ENCODE measurements at places on chromosomes 4 and X.

- no peak overlapping the region for H3K27ac ChIP-seq
- no peaks in the 10 kb centered on the region for H3K36me3 ChIP-seq
- H3K4me3 ChIP-seq = no peak overlapping the region
- H3K27me3 ChIP-seq = no peaks in the 10 kb centered on the region
Observed at GRCh38 chr4:100926039-100926717, 408.4 kb upstream of the EMCN start.

- DNase-seq = no peak
- no peaks in the 10 kb centered on the region for H3K36me3 ChIP-seq
- H3K4me3 ChIP-seq = no peak overlapping the region
- H3K4me1 ChIP-seq = no peaks in the 10 kb centered on the region
- no peaks in the 10 kb centered on the region for H3K27me3 ChIP-seq
- no peak overlapping the region for H3K27ac ChIP-seq
Observed at GRCh38 chrX:33086886-33087285, 124.5 kb downstream of the DMD start.

DNA sequence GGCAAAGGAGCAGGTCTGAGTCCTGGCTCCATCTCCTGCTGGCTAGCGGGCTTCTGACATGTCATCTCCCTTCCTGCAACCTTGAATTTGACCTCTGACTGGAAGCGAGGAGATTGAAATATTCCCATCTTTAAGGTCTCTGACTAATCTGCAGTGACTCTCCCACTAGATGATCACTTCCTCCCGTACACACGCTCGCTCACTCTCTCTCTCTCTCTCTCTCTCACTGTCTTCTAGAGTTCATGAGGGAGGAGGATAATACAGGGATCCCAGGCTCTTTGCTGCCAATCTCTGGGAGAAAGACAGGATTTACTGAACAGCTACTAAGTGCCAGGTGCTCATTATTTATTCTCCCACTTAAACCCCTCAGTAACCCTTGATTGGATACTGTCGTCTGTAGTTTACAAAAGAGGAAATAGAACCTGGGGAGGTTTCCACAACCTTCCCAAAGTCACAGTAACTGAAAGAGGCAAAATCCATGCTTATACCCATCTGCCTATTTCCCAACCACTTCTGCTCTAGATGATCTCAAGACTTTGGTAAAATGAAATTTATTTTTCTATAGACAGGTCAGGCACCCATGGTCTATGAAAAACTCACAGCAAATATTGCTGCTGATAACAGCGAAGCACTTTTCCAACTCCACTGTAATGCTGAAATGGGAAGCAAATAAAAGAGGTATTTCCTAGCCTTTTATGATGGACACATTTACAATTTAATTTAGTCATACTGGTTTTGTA lies 193.5 kb upstream of the C1QTNF7 start:
- H3K27ac ChIP-seq = no peak overlapping the region
- H3K4me3 ChIP-seq = no peak overlapping the region
- H3K36me3 ChIP-seq = no peaks in the 10 kb centered on the region
- H3K27me3 ChIP-seq = no peaks in the 10 kb centered on the region
- DNase-seq = no peak

GRCh38 chr4:24024157-24024556 lies 134.3 kb upstream of the PPARGC1A start:
- H3K4me3 ChIP-seq = no peak overlapping the region
- H3K4me1 ChIP-seq = no peaks in the 10 kb centered on the region
- no peak overlapping the region for H3K27ac ChIP-seq
- no peak for DNase-seq
- no peaks in the 10 kb centered on the region for H3K27me3 ChIP-seq

DNA sequence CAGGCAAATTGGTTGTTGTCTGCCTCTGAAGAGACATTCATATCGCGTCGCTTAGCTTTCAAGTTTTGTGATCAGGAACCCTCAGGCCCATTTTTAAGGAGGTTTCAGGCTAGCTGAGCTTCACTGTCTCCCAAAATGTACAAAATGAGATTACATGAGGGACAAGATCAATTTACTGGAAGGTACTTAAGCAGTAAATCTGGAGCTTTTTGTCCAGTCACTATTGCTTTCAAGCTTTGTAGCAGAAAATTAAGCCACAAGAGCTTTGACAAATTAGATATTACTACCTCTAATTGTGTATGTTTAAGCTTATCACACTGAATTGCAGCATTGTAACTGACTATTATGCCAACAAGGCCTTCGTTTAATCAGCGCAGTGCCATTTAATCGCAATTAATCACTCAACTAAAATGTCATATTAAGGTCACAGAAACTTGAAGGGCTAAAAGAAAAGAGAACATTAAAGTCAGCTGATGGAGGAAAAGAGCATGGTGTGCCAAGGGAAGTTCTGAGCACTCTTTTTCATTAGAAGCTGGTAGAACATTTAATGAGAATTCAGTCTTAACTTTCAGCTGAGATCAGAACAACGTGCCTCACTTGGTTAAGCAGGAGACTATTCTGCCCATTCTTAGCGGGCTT lies 353.0 kb downstream of the FBXO8 start:
- H3K27me3 ChIP-seq = no peaks in the 10 kb centered on the region
- H3K4me3 ChIP-seq = no peak overlapping the region
- DNase-seq = no peak
- H3K36me3 ChIP-seq = no peaks in the 10 kb centered on the region
- no peak overlapping the region for H3K27ac ChIP-seq

GRCh38 chrX:124087000-124087746 lies 125.7 kb downstream of the STAG2 start:
- no peak overlapping the region for H3K4me3 ChIP-seq
- DNase-seq = no peak
- no peaks in the 10 kb centered on the region for H3K27me3 ChIP-seq

DNA sequence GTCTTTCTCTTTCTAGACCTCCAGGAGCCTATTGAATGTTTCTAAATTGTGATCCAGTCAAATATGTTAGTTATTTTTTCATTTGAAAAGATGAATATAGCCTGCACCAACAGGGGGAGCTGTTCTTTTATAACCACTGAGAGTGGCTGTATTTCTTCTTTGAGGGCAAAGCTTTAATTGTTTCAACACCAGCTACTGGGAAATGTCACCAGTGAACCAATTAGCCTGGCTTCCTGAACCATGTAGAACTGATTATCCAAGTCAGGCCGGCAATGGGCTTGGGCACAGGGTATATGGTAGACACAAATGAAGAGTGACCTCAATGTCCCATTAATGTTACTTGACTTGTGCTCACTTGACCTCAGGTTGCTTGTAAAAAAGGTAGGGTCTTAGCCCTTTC lies 4.8 kb upstream of the DAPP1 start:
- H3K4me3 ChIP-seq = no peak overlapping the region
- no peaks in the 10 kb centered on the region for H3K27me3 ChIP-seq
- H3K4me1 ChIP-seq = peaks cover 9% of the 10 kb centered on the region
- no peaks in the 10 kb centered on the region for H3K36me3 ChIP-seq

DNA sequence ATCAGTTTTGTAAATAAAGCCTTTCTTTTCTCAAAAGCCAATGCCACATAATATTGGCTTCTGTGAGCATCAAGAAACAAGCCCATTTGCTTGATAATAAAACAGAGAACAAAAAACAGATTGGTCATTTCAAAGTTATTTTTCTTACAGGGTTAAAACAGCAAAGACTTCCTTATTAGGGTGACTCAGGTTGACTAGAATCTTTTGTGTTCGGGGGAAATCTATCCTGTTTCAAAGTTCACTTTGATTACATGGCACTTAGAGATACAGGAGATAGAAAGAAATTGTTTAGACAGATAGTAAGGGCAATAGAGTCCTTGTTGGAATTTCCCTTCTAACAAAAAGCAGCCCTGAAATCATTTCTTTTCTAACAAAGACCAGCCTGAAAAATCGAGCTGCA lies 170.0 kb upstream of the GLRA2 start:
- H3K27me3 ChIP-seq = no peaks in the 10 kb centered on the region
- H3K36me3 ChIP-seq = no peaks in the 10 kb centered on the region
- DNase-seq = no peak
- no peaks in the 10 kb centered on the region for H3K4me1 ChIP-seq
- H3K27ac ChIP-seq = no peak overlapping the region
- no peak overlapping the region for H3K4me3 ChIP-seq

DNA sequence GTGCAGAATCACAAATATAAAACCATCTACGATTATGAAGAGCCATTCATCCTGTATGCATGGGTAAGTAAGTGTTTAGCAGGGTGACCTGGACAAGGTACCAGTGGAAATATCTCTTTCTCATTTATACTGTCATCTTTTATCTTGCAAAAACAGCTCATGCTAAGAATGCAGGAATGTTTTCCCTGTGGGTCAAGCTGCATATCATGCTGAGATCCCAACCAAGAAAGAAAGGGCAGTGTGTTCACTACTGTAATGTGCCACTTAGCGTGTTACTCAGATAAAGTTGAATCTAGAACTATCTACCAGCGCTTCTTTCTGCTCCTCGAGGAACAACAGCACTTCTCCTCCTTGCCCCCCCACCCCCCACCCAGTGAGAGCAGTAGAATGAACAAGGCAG lies 212.7 kb upstream of the TBL1X start:
- no peaks in the 10 kb centered on the region for H3K27me3 ChIP-seq
- H3K36me3 ChIP-seq = no peaks in the 10 kb centered on the region
- no peak for DNase-seq
- no peak overlapping the region for H3K4me3 ChIP-seq

GRCh38 chr4:127601029-127601428 lies 31.7 kb upstream of the INTU start:
- H3K27me3 ChIP-seq = no peaks in the 10 kb centered on the region
- H3K27ac ChIP-seq = no peak overlapping the region
- H3K36me3 ChIP-seq = no peaks in the 10 kb centered on the region
- no peaks in the 10 kb centered on the region for H3K4me1 ChIP-seq
- no peak overlapping the region for H3K4me3 ChIP-seq
- no peak for DNase-seq

- H3K4me3 ChIP-seq = no peak overlapping the region
- DNase-seq = no peak
- no peaks in the 10 kb centered on the region for H3K4me1 ChIP-seq
Observed at GRCh38 chrX:11097933-11098332, 13.2 kb upstream of the HCCS start.

DNA sequence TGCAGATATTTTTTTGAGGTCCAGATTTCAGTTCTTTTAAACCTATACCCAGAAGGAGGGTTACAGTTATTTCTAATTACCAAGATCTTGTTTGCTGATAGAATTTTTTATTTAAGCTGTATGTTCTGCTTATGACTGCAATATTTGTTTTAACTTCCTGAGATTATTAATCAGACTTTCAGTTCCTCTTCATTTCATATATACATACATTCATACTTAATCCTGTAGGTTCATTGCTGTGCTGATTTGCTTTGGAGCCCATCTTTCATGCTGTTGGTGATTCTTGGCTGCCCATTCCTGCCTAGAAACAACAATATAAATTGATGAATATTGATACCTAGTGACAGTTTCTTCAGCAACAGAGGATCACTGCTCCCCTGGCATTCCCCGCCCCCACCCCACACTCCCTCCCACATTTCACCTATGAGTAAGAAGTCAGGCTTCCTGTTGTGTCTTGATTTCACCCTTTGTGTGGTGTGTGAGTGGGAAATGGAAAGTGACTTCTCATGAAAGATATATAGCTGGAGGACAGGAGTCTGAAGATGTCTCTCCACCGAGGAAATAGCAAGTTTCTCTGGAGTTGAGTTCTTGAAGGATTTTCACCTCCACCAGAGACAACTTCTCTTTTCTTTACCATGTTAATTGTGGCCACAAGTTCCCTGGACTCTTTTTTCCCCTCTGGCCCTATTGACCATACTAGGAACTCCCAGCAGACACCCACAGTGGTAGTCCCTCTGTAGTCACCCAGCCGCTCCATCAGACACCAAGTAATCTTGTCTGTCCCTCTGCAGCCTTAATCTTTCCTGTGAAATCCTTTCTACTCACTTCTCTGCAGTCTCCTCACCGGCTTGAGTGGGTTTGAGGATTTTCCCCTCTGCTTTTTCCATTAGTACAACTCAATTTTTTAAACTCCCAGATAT lies 118.4 kb downstream of the ASB9 start:
- H3K36me3 ChIP-seq = no peaks in the 10 kb centered on the region
- DNase-seq = no peak
- no peaks in the 10 kb centered on the region for H3K4me1 ChIP-seq
- no peaks in the 10 kb centered on the region for H3K27me3 ChIP-seq
- H3K4me3 ChIP-seq = no peak overlapping the region
- H3K27ac ChIP-seq = no peak overlapping the region
